ENCODE measurements at places on chromosomes 5 and 9.

GRCh38 chr9:121670431-121670830, 19.0 kb downstream of the DAB2IP start:
- DNase-seq: no peak

GRCh38 chr5:42059291-42059690, 134.2 kb downstream of the FBXO4 start:
- DNase-seq: no peak

- no peak for DNase-seq
Measured at GRCh38 chr9:126341902-126342301, 15.3 kb downstream of the MVB12B start.

DNA sequence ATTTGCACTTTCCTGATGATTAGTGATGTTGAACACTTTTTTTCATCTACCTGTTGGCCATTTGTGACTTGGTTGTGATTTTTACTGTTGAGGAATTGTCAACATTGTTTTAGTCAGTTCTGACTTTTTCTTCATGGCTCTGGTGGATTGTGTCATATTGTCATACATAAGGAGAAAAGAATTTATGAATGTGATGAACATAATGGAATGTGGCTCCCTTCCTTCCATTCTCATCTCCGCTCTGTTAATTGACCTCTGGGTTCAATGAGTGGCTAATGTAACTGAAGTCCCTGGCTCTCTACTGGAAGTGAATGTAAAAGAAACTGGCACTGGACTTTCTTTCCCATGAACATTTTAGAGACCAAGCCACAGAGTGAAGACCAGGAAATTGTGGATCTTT, 49.2 kb downstream of the KIAA1958 start:
- no peak for DNase-seq

GRCh38 chr5:15027764-15028163, 156.2 kb upstream of the ANKH start:
- DNase-seq: no peak

GRCh38 chr5:35954175-35954574, 15.8 kb upstream of the CAPSL start:
- no peak for DNase-seq

- no peak for DNase-seq
Measured at GRCh38 chr9:68802525-68803015, 97.5 kb downstream of the PIP5K1B start.

GRCh38 chr5:137621306-137621705, 114.6 kb downstream of the KLHL3 start:
- no peak for DNase-seq

DNA sequence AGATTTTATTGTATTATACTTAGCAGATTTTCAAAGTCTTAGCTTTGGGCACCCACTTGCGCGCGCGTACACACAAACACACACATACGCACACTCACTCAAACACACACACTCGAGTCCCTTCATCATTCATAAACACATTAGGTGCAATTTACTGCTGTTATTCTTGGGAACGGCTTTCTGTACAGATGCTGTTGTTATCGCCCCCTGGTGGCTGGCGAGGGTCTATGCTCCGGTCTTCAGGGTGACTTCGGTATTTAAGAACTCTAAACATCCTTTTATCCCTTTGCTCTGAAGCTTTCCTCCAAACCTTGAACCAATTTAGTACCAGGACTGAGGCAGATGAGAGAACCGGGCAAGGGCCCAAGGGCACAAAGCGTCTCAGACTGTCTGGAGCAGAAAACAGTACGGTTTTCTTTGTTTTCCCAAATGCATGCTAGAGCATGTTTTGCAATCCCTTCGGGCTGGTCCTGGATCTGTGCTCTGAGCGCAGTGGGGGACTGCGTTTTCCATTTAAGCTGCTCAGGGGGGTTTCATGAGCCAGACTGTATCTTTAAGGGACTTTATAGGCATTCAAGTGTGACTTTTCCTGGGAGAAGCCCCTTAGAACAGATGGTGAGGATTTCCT, 1.7 kb upstream of the SLIT3 start:
- DNase-seq: no peak

GRCh38 chr5:9623661-9624060, 6.5 kb downstream of the TAS2R1 start:
- DNase-seq: no peak

- no peak for DNase-seq
Measured at GRCh38 chr9:108153416-108153815, 663.8 kb upstream of the KLF4 start.

DNA sequence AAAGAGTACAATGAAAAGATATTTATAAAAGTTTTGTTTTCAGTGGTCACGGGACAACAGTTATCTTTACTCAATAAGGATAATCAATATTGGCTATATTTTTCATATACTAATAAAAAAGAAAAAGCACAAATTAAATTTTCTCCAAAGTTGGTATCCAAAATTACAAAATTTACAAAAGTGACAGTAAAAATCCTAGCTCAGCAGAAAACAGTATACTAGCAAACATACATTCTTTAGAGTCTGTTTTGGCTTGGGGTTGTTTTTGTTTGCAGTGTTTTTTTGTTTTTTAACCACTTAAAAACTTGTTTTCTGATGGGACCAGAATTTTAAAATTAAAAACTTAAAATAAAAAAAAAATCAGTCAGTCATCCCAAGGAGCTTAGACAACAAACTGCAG, 183.2 kb downstream of the DENND1A start:
- DNase-seq: no peak

DNA sequence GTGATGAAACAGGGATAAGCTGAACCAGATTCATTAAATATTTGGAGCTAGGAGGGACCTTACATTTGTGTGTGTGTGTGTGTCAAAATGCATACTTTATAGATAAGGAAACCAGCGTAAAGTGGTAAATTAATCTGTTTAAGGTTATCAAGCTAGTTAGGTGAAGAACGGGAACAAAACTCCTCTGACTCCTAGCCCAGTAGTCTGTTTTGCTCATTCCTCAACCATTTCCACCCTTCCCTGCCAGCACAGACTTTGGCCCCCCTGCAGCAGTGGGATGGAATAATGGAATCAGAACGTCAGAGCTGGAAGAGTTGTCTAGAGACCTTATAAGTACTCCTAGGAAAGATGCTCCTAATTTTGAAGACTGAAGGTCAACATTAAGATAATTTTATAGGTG, 6.5 kb downstream of the AGXT2 start:
- DNase-seq: no peak

DNA sequence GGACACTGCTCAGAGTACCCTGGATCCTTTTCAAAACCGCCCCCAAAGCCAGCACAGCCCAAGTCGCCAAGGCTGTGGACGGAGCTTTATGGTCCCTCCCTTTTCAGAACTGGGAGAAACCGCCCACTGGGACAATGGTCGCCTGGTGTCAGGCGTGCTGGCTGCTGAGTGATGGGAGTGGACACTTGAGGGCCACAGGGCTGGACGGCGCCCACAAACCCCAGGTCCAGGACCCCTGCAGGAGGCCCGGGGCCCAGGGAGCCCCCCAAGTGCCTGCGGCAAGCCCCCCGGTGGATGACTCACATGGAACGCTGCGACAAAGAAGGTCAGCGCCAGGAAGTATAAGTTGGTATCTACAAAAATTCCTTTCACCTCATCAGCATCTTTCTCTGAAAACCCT, 10.9 kb downstream of the CLPTM1L start:
- DNase-seq: no peak

- DNase-seq: no peak
Measured at GRCh38 chr5:902129-902916, 9.6 kb downstream of the TRIP13 start.

DNA sequence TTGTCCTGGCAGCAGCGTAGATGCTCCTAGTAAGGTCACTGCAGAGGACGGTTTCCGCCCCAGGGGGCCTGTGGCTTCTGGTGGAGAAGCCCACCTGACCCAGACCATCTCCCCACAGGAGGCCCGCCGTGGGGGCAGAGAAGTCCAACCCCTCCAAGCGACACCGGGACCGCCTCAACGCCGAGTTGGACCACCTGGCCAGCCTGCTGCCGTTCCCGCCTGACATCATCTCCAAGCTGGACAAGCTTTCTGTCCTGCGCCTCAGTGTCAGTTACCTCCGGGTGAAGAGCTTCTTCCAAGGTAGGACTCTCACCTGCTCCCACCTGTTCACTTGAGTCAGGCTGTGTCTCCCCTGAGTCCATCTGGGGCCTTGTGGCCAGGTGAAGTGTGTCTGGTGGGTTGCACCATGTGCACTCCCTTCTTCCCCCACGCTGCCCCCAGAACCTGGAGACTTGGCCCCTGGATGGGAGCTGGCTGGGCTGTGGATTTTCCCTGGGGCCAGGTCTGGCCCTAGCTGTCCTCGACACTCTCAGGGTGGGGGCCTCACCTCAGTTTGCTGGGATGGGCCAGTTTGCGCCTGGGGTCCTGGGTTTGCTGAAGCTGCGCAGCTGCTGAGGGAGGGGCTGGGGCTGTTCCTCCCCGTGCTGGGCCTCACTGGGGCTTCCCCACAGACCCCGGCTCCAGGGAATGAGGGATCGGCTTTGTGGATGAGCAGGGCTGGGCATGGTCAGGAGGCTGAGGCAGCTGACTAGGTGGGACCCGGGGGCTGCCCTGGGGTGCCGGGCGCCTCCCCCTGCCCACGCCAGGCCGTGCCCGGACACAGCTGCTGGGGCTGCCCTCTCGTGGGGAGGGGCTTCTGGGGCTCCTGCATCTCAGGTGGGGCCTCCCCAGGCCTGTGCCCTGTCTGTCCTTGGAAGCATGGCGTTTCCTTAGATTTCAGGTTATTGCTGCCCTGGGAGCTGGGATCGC, 32.4 kb downstream of the AHRR start:
- DNase-seq: no peak

GRCh38 chr9:129197978-129198318, 19.9 kb upstream of the IER5L start:
- no peak for DNase-seq

DNA sequence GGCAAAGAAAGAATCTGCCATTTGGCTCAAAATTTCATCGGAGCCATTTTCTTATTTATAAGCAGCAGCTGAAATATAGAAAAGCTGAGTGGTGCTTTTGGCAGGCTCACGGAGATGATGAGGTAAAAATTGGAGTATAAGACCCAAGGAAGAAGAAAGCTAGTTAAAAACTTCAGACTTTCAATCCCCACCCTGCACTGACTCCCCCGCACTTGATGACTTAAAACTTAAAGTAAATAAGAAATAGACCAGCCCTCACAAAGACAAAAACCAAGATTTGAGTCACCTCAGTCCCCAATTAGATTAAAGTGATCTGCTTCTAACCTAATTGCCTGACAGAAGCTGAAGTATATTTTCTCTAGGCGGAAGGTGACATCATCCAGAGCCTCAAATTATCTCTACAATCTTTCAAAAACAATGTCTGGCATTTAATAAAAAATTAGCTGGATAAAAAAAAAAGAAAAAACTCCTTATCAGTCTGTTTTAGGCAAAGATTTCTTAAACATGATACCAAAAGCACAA, 124.0 kb upstream of the PJA2 start:
- no peak for DNase-seq

- no peak for DNase-seq
Measured at GRCh38 chr5:136374638-136375037, 9.3 kb upstream of the TRPC7 start.

- DNase-seq: no peak
Measured at GRCh38 chr9:135757356-135757755, 55.4 kb downstream of the KCNT1 start.

DNA sequence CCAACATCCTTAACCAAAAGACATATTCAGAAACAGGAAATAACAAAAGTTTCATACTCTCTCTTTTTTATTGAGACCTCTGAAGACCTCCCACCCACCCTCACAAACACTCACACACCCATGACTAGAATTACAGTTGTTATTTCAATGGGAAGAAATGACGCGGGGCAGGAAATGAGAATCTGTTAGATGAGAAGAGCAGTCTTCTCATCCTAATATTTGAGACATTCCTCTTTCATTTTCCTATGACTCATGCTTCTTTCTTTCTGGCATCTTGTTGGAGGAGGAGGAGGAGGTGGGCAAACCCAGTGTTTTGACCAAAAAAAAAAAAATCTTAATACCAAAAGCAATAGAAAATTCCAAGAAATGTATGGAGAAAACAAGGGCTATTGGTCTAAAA, 179.5 kb upstream of the TARS1 start:
- no peak for DNase-seq

DNA sequence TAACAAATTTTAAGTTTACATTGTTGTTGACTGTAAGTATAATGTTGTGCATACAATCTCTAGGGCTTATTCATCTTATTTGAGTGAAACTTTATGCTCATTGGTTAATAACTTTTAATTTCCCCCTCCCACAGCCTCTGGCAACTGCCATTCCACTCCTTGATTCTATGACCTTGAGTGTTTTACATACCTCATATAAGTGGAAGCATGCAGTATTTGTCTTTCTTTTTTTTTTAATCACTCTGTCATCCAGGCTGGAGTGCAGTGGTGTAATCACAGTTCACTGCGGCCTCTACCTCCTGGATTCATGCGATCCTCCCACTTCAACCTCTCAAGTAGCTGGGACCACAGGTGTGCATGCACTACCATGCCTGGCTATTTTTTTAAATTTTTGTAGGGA, 83.9 kb downstream of the KCTD16 start:
- no peak for DNase-seq

GRCh38 chr5:133995341-133995740, 9.4 kb downstream of the VDAC1 start:
- no peak for DNase-seq

DNA sequence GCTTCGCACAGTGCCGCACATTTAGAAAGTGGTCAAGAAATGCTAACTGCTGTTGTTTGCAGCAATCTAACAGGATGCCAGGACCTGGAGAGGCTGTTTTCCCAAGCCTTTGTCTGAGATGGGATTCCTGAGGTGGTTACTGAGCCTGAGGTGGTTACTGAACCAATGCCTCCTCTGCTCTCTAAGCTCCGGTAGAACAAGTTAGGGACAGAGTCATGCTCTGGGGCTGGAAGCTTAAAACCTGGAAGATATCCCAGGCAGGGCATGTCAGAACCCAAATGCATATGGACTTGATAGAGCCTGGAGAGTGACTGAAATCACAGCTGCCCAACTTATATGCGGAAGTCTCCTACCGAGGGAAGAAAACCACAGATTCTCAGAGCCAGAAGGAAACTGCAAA, 46.5 kb upstream of the FAT2 start:
- no peak for DNase-seq

- DNase-seq: no peak
Measured at GRCh38 chr9:102106439-102106838, 368.0 kb upstream of the GRIN3A start.

- DNase-seq: no peak
Measured at GRCh38 chr5:130985776-130986175, 179.3 kb downstream of the HINT1 start.

DNA sequence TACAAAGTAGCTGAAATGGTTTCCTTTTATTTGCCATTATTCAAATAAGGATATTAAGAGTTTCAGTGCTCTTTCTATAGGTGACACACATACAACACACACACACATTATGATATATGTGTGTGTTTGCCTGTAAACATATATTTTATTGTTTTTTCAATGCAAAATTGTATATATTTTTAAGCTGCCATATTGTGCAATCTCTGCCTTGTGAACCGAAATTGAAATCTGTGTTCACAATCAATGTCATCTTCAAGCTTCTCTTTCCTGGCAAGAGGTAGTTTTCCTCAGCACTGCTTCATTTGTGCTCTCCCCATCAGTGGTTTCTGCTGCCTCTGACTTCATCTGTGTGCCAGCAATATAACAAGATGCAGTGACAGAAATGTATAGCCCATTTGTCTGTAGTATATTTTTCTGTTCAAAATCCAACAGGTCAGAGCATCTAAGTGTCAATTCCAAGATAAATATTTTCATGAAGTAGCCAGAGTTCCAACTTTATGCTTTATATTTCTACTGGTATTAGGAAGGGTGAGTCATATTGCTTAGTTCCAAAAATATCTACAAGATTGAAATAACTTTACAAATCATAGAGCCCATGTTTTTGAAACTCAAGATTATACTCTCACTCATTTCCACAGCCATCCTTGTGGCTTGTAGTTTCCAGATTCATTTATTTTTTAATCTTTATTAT, 1704.8 kb upstream of the CDH9 start:
- no peak for DNase-seq
